ENCODE measurements at places on chromosomes 1 and 21.
A peak's percentile ranks its signal among the peaks of the same experiment; 100 is the strongest.

- no peak for DNase-seq
These were observed 134.2 kb downstream of the LMO4 start for GRCh38 chr1:87462894-87463293.

DNA sequence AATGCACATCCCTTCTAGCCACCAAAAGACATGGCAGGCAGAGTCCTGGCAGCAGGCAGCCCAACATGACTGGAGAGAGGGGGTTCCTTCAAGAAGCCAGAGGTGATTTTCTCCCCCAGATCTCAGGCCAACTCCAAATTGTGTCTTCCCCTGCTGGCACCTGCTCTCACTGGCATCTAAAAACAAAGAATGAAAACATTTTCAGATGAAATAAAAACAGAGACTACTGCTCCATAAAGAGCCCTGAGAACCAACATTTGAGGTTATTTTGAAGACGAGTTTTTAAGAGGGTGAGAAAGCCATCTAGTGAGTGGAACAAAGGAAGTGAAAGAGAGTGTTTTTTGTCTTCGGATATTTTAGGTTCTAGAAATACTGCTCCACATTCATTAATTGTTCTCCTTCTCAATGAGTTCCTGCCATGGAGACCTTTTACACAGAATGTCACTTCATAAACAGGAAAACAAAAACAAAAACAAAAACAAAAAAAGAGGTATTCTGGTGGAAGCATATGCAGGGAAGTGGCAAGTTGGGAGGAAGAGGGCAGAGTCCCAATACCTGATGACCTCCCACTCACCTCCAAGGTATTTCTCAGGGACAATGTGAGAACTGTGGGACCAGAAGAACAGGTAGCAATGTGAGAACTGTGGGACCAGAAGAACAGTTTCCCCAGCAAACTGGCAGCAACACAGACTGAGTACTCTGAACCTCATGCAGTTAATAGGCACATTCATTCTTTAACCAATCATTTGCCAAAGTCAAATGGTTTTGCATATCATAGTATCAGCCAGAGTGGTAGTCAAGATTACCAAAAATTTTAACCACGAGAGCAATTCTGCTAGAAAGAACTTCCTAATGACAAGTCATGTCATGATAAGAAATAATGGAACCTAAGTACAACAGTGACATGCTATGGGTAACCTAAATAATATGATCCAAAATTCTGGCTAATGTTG, 50.0 kb downstream of the KIAA0319L start:
- DNase-seq, result no peak

- DNase-seq, result no peak
These were observed 6.5 kb downstream of the TAL1 start for GRCh38 chr1:47225430-47226100.

DNA sequence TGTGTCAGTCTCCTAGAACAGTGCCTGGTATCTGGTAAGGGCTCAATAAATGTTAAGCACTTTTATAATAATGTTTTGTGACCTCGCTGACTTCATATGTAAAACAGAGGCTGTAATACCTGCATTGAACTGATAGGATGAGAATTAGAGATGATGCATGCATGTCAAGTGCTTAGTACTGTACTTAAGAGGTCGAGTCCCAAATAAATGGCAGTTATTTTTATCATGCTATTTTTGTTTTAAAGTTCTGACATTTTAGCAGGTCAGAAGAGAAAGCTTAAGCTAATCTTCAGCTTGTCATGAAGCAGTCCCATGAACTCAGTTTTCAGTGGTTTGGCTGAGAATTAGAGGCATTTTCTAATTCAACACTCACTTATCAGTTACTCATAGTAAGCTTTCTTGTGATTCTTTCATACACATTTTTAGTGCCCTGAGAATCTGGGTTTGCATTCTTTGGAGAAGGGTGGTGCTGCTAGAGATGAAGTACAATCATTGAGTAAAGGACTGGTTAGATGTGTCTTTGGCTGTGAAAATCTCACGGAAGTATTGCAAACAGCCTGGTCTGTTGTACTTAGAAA, 75.7 kb upstream of the RAVER2 start:
- no peak for DNase-seq

- DNase-seq, result no peak
These were observed 727.6 kb upstream of the CHRM3 start for GRCh38 chr1:238658763-238659162.

DNA sequence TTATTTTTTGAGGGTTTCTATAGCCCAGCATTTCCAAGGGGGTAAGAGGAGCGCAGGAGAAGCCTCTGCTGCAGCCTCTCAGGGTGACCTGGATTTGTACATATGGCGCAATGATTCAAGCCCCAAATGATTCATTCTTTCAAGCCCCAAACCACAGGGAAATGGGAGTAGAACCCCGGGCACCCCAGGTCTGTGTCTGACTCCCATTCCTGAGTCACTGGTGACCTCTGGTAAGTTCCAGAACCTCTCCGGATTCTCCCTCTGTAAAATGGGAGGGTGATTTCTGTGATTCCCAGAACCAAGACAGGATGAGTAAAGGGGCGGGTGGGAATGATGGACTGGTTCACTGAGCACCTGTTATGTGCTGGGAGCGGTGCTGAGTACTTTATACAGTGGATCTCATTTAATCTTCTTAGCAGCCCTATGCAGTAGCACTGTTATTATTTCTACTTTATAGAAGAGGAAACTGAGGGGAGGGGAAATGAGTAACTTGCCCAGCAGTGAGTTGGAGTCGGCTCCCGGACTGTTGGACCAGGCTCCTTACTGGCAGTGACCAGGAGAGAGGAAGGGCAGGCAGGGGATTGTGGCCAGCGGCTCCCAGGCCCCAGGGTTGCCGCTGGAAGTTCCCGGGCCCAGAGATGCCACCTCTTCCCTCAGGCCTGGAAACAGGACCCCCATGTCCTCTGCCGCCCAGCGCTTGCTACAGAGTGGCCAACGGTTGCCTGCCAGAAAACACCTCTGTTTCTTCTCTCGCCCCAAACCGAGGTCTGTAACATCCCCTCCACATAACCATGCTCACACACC, 20.3 kb upstream of the SLC26A9 start:
- DNase-seq, result no peak

- no peak for DNase-seq
These were observed 386.2 kb downstream of the HHIPL2 start for GRCh38 chr1:222161676-222162075.

DNA sequence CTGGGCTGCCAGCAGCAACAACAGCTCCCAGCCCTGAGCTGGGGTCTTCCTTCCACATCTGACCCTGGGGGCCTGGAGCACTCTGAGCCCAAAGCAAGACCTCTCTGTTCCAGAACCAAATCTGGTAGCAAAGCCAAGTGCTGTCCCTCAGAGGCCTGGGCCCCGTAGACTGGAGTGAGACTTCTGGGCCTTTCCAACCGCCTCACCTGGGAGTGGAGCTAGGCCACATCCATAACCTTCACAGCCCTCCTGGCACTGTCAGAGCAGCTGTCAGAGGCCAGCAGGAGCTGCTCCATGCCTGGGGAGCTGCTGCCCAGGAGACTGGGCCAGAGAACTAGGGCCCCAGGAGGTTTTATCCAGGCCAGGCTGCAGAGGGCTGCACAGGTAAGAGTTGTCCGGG, 15.4 kb upstream of the SLC5A9 start:
- no peak for DNase-seq

GRCh38 chr1:90925928-90926869, 95.6 kb downstream of the ZNF644 start:
- DNase-seq, result no peak

DNA sequence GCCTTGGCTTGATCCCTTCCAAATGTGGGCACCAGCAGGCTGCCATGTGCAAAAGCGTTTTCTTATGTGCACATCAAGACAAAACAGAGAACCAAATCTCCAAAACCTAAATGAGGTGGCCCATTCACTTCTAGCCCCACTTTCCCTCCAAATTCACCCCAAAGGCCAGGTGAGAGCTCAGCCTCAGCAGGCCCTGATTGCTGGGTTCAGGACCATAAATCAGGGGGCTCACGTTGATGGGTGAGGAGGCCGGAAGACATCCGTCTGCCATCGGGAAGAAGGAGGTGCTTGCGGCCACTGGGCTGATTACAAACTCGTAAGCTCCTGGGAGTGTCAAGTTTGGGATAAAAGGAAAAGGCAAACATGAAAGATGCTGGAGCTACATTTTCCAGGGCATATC, 86.7 kb upstream of the CLDN14 start:
- no peak for DNase-seq

DNA sequence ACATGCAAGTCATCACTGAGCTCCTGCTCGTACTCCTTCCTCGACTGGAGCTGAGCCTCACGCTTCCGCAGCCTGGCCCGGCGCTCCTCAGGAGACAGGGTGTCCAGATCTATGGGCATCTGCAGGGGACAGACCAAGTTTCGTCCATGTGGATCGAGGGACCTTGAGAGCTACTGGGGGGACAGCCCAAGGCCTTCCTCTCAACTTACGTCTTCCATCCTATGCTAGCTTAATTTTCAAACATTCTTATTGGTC, 2.4 kb downstream of the MRPL55 start:
- DNase-seq, result no peak

- no peak for DNase-seq
These were observed 14.2 kb downstream of the MTOR start for GRCh38 chr1:11248169-11248568.

GRCh38 chr1:40264354-40264781, 6.3 kb downstream of the ZMPSTE24 start:
- DNase-seq, result no peak

- no peak for DNase-seq
These were observed 20.6 kb downstream of the PADI2 start for GRCh38 chr1:17098446-17099317.

DNA sequence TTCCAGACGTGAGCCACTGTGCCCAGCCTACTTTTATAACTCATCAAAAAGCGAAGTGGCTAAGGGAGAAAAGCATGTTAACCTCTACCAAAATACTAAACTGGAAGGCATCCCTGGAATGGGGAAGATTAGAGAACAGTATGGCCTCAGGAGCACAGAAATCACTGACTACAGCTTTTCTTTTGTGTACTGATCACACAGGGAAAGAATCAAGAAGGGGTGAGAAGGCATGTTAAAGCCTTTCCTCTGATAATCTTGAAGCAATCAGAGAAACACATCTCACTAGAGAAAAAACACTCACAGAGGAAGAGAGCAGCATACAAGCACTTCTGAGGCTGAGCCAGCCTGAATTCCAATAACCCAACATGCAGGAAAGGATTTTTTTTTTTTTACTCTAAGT, 10.7 kb downstream of the PCAT6 start:
- DNase-seq, result no peak

GRCh38 chr1:25116832-25117231, 115.5 kb downstream of the SYF2 start:
- DNase-seq, result no peak

- no peak for DNase-seq
These were observed 10.1 kb upstream of the HCRTR1 start for GRCh38 chr1:31607360-31607759.

- DNase-seq, result no peak
These were observed 77.1 kb upstream of the KCTD3 start for GRCh38 chr1:215489771-215490565.

GRCh38 chr1:6347641-6348487, 45.7 kb downstream of the ACOT7 start:
- peak; percentile 68 for DNase-seq

GRCh38 chr1:154206196-154206595, at the start of gene CFAP141:
Gene CFAP141, minus strand, starts transcription at chr1:154206333. Its CDS starts 26 bp downstream, at chr1:154206307.
- no peak for DNase-seq

GRCh38 chr1:94871031-94871430, 50.9 kb downstream of the SLC44A3 start:
- DNase-seq, result no peak

DNA sequence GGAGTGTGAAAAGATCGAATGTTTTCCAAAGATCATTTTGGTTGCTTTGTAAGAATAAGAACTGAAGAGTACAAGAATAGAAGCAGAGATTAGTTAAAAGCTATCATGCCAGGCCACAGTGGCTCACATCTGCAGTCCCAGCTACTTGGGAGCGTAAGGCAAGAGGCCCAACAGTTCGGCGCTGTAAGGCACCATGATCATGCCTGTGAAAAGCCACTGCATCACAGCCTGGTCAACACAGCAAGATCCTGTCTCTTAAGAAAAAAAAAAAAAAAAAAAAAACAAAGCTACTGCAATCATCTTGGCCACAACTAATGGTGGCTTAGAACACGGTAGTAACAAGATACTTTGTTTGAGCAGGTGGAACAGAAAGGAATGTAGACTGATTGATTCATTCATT, 116.2 kb downstream of the EIF4G3 start:
- DNase-seq, result no peak

GRCh38 chr1:44033041-44033575, 1.8 kb upstream of the SLC6A9 start:
- DNase-seq, result no peak

DNA sequence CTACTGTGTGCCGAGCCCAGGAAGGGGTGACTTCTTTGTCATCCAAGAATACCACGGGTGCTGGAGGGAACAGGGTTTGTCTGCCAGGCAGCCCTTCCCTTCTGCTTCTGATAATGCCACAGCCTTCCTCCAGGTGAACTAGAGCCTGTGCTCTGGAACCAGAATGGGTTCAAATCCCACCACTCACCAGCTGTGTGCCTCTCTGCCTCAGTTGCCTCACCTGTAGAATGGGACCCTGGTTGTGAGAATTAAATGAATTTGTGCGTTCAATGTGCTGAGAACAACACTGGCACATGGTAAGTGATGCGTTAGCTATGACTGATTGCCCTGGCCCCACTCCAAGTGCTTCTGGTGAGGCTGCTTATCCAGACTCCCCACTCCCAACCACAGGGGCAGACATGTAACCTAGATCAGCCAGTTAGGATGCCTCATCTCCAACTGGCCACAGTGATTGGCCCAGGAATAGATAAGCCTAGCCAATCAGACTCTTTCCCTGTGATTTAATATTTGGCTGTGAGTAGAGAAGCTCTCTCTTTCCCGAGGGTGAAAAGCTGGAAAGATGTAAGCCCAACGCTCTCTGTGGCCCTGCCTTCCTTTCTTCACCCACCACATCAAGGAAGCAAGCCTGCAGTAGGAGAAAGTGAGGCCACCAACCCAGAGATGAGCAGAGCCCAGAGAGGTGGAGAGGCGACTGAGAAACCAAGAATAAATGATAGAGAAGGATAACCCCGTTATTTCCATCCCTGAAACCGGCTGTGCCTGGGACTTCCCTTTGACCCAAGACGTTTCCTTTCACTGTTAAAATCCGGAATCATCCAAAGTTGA, 20.8 kb upstream of the LAPTM5 start:
- no peak for DNase-seq

DNA sequence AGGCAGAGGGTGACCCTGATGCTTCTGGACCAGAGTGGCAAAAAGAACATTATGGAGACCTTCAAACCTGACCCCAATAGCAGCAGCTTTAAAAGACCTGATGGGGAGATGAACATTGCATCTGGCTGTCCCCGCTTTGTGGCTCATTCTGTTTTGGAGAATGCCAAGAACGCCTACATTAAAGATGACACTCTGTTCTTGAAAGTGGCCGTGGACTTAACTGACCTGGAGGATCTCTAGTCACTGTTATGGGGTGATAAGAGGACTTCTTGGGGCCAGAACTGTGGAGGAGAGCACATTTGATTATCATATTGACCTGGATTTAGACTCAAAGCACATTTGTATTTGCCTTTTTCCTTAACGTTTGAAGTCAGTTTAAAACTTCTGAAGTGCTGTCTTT, 45.8 kb downstream of the TRAF5 start:
- no peak for DNase-seq
